ENCODE measurements at places on chromosomes 11 and 22.
A peak's percentile ranks its signal among the peaks of the same experiment; 100 is the strongest.

- no peak for DNase-seq
These were observed 225.5 kb upstream of the CCDC90B start for GRCh38 chr11:83511646-83512045.

- no peak for DNase-seq
These were observed 5.9 kb downstream of the ST3GAL4 start for GRCh38 chr11:126361400-126361799.

DNA sequence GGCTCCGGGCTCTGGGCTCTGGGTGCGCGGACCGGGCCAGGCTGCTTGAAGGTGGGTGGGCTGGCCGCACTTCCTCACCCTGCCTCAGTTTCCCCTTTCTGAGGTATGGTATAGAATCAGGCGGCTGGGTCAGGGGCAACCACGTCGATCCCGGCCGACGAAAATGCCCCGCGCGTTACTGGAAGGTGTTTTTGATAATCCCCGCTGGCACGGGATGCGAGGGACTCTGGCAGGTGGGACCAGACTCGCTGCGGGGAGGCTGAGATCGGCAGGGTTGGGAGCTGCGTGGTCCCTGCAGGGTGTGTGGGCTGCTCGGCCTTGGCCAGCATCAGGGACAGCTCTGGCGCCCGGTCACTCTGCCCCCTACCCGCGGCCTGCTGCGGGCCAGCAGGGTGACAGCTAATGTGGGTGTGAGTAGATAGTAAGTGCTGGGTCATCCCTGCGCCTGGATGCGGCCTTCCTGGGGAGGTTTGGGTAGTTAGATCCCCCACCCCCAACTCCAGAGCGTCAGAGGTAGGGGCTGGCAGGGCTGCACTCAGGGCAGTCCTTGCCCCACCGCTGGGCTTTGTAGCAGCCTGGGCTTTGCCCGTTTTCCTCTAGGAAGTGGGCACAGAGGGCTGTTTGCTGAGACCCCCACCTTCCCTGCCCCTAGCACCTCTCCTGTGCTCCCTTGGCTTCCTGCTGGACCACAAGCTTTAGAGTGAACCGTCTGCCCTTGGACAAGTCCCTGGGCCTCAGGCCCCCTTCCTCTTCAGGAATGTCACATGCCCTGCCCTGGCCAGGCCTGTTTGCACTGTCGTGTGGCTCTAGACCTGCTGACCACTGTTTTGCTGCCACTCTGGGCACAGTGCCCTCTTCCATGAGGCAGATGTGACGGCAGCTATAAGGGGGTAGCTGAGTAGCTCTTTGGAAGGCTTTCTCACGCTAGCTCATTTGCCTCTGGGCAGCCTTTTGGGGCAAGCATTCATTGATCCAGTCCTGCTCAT is 579 bp downstream of the TANGO2 start:
- peak; percentile 16 for DNase-seq

GRCh38 chr11:120509346-120510053 is 2.0 kb upstream of the GRIK4 start:
- DNase-seq = no peak

GRCh38 chr11:121465709-121466062 is 12.9 kb upstream of the SORL1-AS1 start:
- DNase-seq = no peak

- DNase-seq = no peak
These were observed 6.1 kb downstream of the MPZL3 start for GRCh38 chr11:118245936-118246562.

- DNase-seq = no peak
These were observed 10.1 kb downstream of the CSRP3 start for GRCh38 chr11:19191530-19192169.
